ENCODE measurements at places on chromosomes 4 and X.

GRCh38 chr4:20084488-20084887 lies 167.2 kb upstream of the SLIT2 start:
- DNase-seq = no peak

- DNase-seq = no peak
Measured at GRCh38 chrX:33149085-33149484, 62.3 kb downstream of the DMD start.

GRCh38 chr4:153758136-153758535 lies 1.7 kb downstream of the RNF175 start:
- DNase-seq = no peak

GRCh38 chr4:37994569-37994968 lies 34.4 kb downstream of the PTTG2 start:
- DNase-seq = no peak

GRCh38 chr4:185597532-185598188 lies 62.4 kb upstream of the PDLIM3 start:
- peak; percentile 52 for DNase-seq

- no peak for DNase-seq
Measured at GRCh38 chr4:162837679-162838078, 329.0 kb downstream of the NAF1 start.

DNA sequence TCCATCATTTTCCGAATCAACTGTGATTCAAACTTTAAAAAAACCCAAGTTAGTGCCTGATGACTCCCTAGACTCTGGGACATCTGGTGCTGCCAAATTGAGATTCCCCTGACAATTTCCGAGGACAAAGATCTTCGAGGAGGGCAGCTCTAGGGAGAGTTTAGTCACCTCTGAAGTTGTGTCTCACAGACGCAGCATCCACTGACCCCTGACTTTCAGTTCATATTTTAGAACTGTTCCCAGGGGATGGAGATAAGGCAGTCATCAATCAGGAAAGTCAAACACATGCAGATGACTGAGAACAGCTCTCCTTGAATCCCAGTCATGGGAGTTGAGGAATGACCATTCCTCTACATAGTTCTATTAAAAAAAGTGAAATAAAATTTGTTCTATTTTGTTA lies 643.9 kb downstream of the TRIML1 start:
- DNase-seq = no peak

DNA sequence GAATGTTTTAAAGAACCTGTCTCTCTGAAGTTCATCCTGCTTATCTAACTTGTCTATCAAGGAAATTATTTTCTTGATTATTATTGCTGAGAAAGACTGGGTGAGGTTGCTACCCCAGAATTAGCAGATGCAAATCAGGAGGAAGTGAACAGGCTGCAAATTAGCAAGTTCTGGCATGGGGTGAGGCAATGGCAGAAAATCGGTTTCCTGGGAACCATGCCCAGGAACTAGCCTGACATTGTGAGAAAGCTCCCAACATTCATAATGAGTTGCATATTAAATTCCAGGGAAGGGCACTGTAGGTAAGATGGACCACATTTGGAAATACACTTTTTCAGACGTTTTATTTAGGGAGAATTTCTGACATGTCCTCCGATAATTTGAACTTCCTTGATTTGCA lies 11.6 kb downstream of the ARSF start:
- DNase-seq = no peak

DNA sequence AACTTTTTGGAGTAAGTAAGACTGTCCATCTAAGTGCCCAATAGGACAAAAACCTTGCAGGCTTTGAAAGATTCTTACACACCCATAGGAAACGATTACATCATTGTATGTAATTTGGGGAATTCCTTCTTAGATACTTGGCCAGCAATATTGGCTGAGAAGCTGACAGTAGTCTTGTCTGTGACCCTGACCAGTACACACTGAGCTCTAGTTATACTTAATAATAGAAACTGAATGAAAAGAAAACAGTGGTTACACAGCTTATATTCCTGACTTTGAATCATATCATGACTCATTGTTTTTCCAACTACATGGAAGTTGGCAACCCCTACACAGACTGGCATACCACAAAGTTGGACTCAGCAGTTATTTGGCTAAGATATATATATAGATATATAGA lies 7.1 kb upstream of the TLR2 start:
- no peak for DNase-seq

GRCh38 chrX:110320381-110320987 lies 2.6 kb upstream of the AMMECR1 start:
- DNase-seq = no peak

DNA sequence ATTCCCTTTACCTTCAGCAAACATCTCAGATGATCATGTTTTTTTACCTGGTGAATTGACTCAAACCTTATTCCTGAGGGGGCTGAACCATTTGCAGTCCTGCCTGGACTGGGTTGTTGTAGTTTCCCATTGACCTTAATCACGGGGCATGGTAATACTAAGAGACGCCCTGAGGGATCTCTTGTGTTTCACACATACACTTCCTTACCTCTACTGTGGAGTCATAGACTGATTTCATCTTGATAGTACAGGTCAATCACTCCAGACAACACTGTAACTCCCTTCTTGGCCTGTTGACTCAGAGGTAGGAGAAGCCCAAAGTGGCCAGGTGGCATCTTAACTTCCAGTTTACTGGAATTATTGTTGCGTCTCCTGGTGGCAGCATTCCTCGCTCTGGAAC lies 1064.0 kb upstream of the PCDH10 start:
- DNase-seq = no peak

DNA sequence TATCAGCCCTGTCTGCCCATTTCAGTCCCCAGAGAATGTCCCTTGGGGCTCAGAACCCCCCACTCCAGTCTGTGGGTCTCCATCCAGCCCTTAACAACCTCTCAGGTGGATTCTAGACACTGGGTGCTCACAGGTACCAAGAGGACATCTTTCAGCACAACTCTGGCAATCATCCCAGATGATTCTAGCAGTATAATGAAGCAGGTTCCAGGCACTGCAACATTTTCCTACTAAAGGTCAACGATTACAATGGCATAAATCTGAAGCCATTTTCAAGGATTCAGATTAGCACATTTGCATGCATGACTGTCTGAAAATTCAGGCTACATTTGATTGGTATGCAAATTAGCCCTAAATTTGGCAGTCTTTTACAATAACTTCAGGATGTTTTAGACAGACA lies 10.0 kb downstream of the SLC2A9 start:
- no peak for DNase-seq

DNA sequence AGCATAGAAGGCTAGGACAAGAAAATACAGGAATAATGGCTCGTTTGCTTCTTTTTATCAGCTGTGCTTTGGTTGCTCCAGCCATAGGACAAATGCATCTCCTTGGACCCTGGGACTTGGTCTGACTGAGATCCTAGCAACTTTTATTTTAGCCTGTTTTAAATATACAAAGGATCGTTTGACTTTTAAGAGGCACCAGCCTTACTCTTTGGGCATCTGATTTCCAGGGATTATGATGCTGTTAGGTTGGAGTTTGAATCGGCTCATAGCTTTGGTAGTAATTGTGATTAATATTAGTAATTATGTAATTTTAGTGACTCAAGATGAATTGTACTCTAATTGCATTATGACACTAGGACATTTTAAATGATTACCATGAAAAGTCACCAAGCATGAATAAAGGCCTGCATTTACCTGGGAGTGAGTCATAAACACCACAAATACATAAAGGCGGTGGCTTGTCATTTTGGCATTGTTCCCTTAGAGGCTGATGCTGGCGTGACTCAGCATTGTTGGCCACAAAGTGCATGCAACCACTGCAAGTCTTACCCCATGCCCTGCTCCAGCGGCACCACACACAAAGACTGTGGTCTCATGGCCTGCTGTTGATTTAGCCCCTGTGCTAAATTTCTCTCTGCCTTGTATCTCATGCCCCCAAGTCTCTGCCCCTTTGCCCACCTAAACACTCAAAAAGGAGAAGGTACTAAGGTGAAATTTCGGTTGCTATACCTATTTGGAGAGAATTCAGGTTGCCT lies 12.4 kb downstream of the GPAT3 start:
- DNase-seq = peak; percentile 62

GRCh38 chr4:174928174-174928573 lies 10.0 kb downstream of the ADAM29 start:
- DNase-seq = no peak

DNA sequence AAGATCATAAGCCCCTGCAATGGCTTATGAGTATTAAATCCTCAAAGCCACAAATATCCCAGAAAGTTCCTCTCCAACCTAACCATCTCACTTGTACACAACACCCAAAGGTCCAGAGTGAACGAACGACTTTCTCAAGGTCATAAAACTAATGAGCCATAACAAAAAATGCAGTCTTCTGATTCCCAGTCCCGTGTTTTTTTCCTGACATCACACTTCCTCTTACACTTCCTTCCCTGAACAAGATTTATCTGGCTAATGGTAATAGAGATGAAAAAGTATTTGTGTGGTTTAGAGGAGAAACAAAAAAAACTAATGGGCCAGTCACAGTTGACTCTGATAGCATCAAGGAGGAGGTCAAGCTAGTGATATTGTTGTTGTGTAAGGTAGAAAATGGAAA lies 99.5 kb upstream of the KLHL13 start:
- DNase-seq = no peak

- peak; percentile 5 for DNase-seq
Measured at GRCh38 chr4:88219099-88219498, 60.7 kb upstream of the ABCG2 start.

GRCh38 chr4:10074076-10074766 lies 42.4 kb downstream of the WDR1 start:
- no peak for DNase-seq

DNA sequence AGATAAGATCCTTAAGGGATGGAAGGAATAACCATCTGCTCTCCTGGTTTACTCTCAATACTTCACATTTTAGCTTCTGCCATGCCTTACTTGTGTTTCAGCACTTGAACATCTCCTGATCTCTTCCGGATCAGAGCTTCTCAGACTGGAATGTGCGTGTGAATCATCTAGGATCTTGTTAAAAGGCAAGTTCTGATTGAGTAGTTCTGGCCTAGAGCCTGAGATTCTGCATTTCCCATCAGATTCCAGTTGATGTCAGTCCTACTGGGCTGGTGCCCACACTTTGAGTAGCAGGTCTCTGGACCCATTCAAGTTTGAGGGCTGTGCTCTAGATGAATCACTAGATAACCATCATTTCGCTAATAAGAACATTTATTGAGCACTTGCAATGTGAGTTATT lies 20.0 kb downstream of the NDP start:
- DNase-seq = no peak

DNA sequence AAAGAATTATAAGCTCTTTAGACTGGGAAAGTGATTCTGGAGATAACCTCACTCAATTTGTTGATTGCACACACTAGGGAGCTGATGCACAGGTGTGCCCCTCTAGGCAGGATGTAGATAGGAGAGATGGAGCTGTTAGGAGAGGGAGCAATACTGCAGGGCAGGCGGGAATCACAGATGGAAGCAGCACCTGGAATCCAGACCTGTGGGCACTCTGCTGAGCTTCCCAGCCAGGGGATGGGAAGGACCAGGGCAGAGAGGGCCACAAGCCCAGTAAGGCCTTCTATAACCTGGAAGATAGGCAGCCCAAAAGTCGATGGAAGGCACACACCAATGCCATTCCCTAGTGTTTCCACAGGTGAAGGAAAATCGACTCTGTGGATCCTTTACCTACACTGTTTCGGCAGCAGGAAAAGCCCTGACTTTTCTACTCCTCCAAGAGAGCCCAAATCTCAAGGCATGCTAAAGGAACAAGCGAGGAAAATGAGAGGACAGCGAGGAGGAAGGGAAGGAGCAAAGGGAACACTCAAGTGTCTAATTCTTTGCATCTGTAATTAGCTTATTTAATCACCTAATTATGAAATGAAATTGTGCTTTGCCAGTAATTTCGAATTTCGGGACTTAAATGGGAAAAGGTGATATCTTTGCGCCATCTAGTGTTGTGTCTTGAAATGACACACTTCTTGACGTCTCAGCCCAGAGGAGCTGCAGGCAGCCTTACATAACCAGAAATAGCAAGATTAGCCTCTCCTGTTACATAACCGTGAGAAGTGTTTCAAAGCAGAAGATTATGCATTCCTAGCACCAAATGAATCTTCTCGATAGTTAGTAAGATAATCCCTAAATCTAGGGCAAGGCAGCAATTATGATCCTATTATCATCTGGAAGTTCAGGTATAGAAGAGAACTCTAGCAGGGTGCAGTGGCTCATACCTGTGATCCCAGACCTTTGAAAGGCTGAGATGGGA lies 31.0 kb upstream of the TLR3 start:
- DNase-seq = peak; percentile 54

GRCh38 chrX:96611619-96612362 lies 72.9 kb upstream of the DIAPH2 start:
- DNase-seq = no peak

DNA sequence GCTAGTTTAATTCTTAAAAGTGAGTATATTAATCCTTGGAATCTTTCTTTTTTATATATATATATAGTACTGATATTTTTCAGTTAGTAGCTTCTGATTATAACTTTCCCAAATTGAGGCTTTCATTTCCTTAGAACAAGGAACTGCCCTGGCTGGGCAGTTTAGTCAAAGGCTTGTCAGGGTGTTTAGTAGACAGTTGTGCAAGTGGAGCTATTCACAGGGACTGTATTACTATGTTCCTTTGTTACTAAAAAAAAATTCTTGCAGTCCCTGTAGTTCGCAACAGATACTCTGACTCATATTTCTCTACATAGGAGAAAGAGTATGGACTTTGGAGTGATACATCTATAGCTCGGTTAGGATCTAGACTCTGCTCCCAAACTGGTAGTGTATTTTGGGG lies 20.8 kb downstream of the USO1 start:
- DNase-seq = no peak

DNA sequence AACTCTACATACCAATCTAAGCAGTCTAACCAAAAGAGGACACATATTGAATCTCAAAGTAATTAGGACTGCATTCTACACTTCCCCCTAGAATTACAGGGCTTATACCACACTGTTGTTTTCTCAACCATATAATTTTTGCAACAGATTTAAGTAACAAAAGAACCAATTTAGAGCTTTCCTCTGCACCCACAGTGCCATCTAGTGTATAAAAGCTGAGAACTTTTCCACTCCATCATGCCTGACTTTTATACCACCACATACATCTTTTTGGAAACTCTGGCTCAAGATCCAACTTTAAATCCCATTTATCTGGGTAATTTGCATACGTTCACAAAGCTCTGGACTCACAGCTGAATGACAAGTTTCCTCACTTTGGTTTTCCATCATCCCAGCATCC lies 99.5 kb downstream of the EFHC2 start:
- DNase-seq = no peak

GRCh38 chrX:131704136-131704695 lies 160.3 kb downstream of the OR13H1 start:
- no peak for DNase-seq

GRCh38 chr4:32789026-32789608 lies 2068.9 kb downstream of the PCDH7 start:
- no peak for DNase-seq

- no peak for DNase-seq
Measured at GRCh38 chr4:175703956-175704600, 108.0 kb downstream of the GPM6A start.

DNA sequence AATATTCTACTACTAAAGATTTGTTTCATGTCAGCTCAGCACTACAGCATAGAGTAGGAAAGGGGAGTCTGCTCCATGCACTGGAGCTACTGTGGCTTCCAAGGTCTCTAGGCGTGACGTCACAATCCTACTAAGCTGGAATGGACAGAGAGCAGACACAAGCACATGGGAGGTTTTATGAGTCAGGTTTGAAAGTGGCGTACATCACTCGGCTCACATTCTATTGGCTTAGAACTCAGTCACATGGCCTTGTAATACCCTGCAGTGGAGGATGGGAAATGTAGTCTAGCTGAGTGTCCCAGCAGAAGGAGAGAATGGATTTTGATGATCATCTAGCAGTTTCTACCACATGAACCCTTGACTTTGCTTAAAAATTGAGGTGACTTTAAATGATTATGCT lies 624.8 kb upstream of the ATOH1 start:
- no peak for DNase-seq

GRCh38 chrX:25873196-25873595 lies 264.9 kb upstream of the MAGEB18 start:
- DNase-seq = no peak

Measured in CD4-positive, alpha-beta T cell treated with Interferon alpha-2 for 1 hour (primary cell).